ENCODE measurements at places on chromosomes 3 and 15. TPM values are rescaled to one million over a fixed set of nuclear protein-coding genes. Genes with fewer than 3 reads are reported as not detected.

GRCh38 chr3:5568451-5568850 lies 380.9 kb downstream of the EDEM1 start:
- peak; percentile 6 for DNase-seq

Gene GRAMD2A
- 0.11 TPM for total RNA-seq

- DNase-seq, result no peak
Measured at GRCh38 chr3:56836276-56837163, 34.8 kb upstream of the ARHGEF3 start.

Gene TUBGCP4
- 44.0 TPM for total RNA-seq

Gene SLC15A2
- 0.53 TPM for total RNA-seq

DNA sequence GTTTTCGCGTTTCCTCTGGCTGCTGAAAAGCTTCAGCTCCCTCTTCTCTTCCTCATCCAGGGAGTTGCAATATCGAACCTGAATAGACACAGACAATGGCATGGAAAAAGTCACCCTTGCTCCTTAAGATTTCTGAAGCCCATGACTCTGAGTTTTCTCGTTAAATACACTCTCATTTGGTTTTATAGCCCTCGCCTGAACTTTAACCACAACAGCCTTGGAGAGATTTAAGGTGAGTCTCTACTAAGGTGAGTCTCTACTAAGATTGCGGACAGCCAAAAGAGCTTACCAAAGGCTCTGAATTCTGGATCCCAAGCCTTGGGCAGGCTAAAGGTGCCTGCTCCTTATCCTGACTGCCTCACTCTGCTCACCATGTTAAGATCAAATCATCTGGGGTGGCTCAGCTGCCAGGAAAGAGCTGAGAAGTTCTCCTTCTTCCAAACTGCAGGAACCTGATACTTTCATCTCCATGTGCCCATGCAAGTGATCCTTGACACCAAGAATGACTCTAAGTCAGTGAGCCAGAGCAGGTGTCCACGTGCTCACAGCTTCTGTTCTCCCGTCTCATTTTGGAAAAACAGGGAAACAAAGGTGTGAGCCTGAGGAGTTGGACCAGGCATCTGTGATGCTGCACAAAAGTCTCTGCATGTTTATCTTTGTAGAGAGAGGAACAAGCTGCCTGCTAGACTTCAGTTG lies 65.1 kb downstream of the PRICKLE2 start:
- DNase-seq, result no peak

GRCh38 chr3:115448851-115449250 lies 174.5 kb upstream of the GAP43 start:
- DNase-seq, result no peak

DNA sequence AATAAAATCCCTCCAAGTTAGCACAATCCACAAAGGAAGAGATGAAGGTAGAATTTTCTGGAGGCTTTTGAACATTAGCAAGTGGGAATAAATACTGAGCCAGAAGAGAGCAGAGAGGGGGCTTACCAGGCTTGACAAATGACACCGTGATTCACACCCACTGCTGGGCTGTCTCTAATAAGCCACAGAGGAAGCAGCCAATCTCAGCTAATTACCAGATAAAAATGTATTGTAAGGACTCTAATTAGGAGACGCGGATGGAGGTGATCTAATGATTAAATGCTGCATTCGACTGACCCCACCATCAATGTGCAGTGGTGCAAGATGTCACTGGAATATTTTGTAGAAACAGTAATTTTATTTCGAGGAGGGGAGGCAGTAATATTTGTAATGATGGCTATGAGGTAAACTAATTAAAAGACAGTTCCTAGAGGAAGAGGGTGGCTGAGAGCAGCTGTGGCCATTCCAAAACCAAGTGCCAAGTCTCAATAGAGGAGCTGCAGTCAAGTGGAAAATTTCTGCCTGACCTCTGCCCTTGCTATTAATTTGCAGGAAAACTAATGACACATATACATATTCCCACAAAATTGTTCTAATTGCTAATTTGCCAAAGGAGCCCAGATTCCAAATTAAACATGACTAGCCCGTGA lies 602.2 kb downstream of the FOXP1 start:
- DNase-seq, result no peak

DNA sequence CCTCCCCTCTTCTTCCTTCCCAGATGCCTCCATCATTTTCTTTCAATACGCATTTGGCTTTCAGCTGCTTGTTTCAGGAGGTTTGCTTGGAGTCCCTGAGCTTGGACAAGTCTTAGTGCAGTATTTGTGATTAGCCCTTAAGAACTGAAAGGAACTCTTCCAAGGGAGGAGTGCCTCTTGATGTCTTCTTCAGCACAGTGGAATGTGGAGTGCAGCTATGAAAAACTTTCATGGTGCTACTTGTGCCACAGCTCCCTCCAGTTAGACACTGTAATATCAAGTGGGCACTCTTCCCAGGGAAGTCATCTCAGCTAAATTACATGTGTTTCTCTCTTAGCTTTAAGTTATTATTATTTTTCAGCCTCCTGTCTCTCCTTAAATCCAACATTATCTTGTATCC lies 173.1 kb downstream of the NECTIN3 start:
- DNase-seq, result no peak

Gene PARP15
- 8.7 TPM for total RNA-seq

DNA sequence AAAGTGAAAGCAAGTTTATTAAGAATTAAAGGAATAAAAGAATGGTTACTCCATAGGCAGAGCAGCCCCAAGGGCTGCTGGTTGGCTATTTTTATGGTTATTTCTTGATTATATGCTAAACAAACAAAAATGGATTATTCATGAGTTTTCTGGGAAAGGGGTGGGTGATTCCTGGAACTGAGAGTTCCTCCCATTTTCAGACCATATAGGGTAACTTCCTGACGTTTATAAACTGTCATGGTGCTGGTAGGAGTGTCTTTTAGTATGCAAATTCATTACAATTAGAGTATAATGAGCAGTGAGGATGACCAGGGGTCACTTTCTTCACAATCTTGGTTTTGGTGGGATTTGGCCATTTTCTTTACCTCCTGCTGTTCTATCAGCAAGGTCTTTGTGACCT lies 707.9 kb downstream of the ZNF385D start:
- DNase-seq, result no peak

DNA sequence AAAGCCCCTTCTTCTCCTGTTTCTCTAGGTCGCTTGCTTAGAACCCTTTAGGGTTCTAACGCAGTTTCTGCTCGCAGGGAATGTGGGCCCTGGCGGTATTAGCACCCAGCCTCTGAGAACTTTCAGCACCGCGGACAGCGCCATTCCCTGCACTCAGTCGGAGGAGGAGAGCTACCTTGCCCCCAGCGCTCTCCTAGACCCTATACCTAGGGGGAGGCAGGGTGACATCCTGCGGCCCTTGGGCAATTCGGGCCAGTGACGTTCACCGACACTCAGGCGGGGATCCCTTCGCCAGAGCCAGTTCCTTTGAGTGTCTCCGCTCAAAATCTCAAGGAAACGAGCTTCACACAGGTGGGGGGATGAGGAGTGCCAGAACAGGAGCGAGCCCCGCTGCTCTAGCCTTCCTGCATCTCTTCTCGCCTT lies 1.3 kb downstream of the SLC7A14 start:
- DNase-seq, result peak; percentile 79

DNA sequence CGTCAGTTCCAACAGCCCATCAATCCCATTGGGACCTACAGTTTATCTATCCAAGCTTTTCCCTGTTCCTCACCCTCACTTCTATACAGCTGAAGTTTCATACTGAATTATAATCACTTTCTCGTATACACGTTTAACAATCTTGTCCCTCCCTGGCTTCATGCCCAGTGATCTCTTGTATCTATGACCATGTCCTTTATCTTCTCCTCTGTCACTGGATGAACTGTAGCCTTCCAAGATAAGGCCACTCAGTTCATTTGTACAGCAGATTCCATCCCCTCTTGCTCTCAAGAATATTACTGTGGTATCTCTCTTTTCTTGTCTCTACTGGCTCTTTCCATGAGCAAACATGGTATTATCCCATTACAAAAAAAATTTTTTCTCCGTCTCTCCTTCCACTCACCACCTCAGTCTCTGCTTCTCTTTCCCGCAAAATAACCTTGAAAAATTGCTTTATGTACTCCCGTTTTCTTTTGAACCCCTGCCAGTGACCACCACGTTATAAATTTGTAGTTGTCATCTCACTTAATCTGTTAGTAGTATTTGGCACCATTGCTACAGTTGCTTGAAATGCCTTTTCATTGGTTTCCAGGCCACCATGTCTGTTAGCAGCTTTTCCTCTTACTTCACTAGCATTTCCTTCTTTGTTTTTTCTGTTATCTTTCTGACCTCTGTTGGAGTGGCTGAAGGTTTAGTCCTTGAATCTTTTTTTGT lies 9.4 kb downstream of the CTNNB1 start:
- no peak for DNase-seq

DNA sequence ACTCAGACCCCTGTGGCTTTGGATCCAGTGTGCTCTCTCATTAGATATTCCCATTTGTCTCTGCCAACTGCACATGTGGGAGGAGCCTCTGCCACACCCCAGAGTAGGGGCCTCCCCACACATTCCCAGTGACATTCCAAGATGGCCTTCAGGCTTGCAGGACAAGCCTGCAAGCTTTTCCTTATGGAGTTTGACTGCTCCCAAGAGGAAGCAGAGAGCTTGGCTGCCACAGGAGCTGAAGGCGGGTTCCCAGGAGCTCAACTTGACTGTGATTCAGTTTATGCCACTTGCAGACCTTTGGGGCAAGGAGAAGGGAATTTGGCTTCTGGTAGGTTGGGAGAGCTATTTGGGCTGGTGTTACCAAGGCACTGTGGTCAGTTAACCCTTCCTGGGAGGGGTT lies 22.5 kb upstream of the EPHB1 start:
- no peak for DNase-seq

Gene LCTL
- total RNA-seq, result not detected

DNA sequence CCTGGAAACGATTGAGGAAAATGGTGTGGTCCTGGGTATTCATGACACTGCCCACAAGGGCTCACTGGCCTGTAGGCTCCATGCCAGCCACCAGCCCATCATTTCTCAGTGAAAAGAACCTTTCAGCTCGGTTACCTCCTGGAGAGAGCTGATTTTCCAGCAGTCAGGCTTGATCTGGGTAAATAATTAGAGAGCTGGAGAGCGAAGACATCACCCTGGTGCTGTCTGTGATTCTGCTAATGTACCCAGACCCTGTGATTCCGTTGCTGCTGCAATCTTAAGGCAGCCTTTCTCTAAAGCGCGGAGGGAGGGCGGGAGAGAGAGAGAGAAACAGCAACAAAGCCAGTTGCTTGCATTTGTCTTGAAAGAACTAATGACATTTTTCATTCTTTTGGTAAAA lies 221.9 kb upstream of the TOPAZ1 start:
- no peak for DNase-seq

GRCh38 chr3:61686228-61686648 lies 124.9 kb downstream of the PTPRG start:
- DNase-seq, result no peak

DNA sequence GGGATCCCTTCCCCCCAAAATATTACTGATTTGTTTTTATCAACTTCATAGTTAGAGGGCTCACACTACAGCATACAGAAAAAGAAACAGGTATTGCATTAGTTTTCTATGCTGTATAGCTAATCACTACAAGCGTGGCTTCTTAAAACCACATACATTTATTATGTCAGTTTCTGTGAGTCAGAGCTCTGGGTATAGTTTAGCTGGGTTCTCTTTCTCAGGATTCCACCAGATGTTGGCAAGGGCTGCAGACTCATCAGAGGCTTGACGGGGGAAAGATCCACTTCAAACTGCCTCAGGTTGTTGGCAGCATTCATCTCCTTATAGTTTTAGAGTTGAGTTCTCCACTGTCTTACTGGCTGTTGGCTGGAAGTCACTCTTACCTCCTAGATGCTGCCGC lies 328.0 kb downstream of the NLGN1 start:
- DNase-seq, result no peak

Gene TRIM59
- 42.2 TPM for total RNA-seq

- DNase-seq, result no peak
Measured at GRCh38 chr3:107416886-107417285, 39.6 kb downstream of the CCDC54 start.

DNA sequence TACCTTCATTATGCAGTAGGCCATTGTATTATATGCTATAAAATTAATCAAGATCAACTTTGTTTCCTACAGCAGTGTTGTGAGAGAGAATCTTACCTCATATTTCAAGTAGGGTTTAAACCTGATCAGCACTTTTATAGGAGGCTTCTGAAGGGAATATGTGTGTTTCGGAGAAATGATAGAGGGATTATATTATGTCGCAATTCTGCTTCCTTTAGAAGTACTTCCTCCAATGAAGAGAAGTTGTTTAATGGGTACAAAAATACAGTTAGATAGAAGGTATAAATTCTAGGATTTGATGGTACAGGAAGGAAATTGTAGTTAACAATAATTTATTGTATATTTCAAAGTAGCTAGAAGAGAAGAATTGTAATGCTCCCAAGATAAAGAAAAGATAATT lies 54.9 kb downstream of the NSUN3 start:
- DNase-seq, result no peak

Gene CXCR6
- 0.85 TPM for total RNA-seq

- no peak for DNase-seq
Measured at GRCh38 chr3:194262925-194263305, 88.2 kb downstream of the CPN2 start.

- DNase-seq, result no peak
Measured at GRCh38 chr15:50531163-50531562, 15.3 kb downstream of the USP50 start.

- no peak for DNase-seq
Measured at GRCh38 chr15:59392299-59392698, 19.6 kb upstream of the MYO1E start.

GRCh38 chr3:62670351-62670750 lies 204.9 kb downstream of the CADPS start:
- no peak for DNase-seq

Gene GPR171
- total RNA-seq, result 84.9 TPM

All from activated CD4-positive, alpha-beta T cell treated with anti-CD3 and anti-CD28 coated beads for 36 hours (primary cell).